CD4-positive, alpha-beta T cell (primary cell): ENCODE measurements at places on chromosomes 6 and 20.

DNA sequence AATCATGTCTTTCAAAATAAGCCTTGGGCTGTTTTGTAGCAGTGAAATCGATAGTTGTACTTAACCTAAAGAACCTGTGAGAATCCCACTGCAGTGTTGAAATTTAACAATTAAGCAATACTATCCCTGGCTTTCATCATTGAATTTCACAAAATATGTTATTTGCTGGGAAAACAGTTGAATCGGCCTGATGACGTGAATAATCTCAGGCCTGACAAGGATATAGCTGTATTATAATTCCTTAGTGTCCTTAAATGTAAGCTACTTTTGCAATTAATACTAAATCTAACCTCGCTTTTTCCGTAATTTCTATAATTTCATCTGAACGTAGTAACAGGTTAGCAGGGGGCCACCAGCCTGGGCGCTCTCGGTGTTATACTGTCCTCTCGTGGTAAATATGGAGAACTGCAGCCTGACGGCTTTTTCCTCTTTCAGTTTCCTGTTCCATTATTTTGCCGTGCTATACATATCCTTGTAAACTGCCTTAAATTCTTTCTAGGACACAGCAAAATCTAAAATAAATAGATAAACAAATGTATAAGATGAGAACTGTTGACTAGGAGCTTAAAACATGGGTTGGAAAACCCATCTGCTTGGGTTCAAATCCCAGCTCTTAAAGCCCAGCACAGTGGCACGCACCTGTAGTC, 24.0 kb downstream of the MTFR2 start:
- peak; percentile 54 for DNase-seq

DNA sequence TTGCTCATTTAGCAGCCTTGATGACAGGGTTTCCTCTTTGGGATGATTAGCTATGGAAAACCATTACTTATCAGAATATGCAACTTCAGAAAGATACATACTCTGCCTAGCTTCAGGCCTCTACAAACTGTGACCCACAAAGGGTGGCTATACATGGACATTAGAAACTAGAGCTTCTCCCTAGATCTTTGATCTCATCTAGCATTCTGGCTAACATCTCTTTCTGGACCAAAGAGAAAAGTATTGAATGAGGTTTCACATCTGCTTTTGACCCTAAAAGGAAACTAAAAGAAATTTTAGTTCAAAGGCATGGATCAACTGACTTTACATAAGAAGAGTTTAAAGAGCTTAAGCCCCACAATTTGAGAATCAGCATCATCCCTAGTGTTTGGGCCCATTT, 12.4 kb upstream of the HMGN3 start:
- no peak for DNase-seq

DNA sequence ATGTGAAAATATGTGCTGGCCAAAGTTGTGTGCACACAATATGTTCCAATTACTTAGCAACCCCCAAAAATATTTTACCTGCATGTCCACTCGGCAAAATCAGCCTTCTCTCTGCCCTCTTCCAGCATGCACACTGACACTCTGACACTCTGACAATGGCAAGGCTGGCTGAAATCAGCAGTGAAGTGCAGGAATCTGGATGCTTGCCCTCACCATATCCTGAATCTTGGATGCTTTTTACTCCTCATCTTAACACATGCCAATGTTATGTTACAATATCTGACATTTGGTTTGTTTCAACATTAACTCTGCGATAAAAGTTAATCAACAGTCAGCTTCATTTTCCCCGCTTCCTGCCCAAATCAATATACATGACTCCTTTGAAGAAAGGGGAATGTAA, 203.2 kb downstream of the COL9A1 start:
- DNase-seq, result no peak

DNA sequence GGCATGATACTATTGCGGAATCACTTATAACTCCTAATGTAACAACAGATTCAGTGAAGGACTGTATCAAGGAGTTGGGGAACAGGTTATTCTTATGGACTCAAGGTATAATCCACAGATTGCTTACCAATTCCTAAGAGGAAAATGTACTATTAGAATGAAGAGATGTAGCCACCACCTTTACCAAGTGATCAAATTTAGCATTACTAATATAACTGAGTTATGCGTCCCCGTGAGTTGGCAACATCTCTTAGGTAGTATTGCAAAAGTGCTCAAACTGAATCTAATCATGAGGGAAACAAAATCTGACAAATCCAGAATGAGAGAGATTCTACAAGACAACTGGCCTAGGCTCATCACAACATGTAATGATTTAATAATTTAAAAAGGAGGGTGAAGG, 777 bp upstream of the SNRNP48 start:
- DNase-seq, result no peak

- no peak for DNase-seq
Measured at GRCh38 chr6:77454386-77454785, 8.9 kb downstream of the HTR1B start.

DNA sequence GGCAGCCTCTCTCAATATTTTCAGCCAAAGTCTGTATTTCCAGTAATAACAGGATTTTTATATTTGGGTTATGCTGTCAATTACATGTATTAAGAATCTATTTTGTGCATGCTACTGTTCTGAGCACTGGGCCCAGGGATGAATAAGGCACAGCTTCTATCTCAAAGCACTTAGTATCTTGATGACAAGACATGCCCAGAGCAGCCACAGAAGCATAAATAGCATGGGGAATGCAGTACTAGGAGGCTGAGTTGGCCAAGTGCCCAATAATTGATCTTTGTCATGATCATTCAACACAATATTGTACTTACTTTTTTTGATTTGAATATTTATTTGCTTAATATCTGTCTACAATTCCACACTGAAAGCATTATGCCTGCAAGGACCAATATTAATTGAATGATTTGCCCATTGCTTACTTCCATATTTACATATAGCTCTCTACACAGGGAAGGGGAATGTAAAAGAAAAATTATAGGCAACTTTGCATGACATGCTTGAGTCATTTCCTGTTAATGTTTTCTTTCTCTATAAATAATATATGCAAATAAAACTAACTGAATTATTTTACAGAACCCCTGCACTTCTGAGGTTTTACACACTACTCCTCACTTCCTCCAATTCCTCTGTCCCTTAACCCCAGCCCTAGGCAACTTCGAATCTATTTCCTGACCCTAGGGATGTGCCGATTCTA, 298.9 kb upstream of the BMP2 start:
- DNase-seq, result no peak

- DNase-seq, result no peak
Measured at GRCh38 chr6:75090576-75090975, 115.3 kb downstream of the COL12A1 start.

DNA sequence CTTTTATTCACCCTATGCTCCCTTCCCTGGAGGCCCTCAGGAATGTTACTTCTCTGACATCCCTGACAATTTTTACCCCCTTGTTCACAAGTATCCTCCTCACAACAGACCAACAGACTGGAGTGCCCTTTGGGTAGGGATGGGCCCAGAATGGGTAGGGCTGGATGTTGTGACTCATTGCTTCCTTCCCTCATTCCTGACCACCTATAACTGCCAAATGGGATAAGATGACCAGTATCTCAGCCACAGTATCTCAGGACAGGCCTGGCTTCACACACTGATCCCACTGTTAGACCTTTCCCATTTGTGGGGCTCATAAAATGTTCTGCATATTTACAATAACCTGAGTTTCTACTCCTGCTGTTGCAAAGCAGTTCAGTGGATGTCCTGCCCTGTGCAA, 223.0 kb upstream of the LRFN2 start:
- no peak for DNase-seq

GRCh38 chr20:2273634-2274302, 22.0 kb upstream of the TGM3 start:
- no peak for DNase-seq

DNA sequence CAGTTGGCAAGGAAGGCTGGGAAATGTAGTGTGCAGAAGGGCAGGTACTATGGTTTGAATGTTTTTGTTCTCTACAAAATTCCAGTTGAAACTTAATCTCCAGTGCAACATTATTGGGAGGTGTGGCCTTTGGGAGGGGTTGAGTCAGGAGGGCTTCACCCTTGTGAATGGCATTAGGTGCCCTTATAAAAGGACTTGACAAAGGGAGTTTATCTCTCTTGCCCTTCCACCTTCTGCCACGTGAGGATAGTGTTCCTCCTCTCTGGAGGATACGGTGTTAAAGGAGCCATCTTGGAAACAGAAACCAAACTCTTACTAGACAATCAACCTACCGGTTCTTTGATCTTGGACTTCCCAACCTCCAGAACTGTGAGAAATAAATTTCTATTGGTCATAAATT, 82.2 kb upstream of the LRFN2 start:
- no peak for DNase-seq

DNA sequence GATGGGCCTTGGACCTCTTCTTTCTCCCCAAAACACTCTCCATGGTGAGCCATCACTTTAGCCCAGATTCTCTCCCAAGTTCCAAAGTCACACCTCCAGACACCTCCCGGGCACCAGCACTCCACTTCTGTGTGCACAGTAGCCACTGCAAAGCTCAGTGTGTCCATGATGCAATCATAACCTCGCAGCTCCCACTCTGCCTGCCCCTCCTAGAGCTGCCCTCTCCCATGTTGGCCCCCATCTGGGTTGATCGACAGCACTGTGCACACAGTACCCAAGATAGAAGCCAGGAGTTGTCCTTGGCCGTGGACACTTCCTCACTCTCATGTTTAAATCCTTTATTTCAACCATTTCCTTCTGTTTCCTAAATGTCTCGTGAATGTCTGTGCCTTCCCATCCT, 293.3 kb downstream of the PACRG start:
- DNase-seq, result no peak

DNA sequence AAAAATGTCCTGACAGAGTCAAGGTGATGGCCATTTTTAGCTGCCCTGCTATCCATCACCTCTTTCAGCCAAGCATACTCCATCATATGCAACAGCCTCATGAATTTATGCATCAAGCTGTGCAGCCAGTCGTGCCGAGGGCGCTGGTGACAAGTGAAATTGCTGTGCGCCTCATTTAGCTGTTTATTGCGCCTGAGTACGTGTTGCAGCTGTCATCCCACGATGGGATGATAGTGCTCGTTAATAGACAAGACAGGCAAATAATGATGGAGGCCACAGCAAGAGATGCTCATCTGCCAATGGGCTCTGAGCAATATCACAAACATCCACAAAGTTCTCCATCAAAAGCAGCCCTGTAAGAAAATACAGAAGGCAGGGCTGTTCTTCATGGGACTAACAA, 562.3 kb upstream of the POU3F2 start:
- no peak for DNase-seq

- DNase-seq, result no peak
Measured at GRCh38 chr6:12911427-12911826, 194.9 kb downstream of the PHACTR1 start.

DNA sequence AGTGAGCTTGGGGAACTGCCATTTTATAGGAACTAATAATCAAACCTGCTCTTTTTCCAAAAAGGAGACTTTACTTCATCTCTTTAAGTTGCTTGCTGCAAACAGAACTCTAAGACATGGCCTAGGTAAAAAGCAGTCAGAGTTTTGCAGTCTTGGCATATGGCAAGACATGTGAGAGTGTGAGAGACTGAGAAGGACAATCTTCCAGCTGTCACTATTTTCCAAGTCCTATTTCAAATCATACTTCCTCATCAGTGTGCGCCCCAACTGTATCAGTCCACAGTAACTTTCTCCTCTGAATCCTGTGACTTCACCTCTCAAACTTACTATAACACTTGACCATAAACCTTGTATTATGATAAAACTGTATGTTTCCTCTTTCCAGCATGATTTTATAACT, 10.4 kb downstream of the CALHM6 start:
- no peak for DNase-seq

DNA sequence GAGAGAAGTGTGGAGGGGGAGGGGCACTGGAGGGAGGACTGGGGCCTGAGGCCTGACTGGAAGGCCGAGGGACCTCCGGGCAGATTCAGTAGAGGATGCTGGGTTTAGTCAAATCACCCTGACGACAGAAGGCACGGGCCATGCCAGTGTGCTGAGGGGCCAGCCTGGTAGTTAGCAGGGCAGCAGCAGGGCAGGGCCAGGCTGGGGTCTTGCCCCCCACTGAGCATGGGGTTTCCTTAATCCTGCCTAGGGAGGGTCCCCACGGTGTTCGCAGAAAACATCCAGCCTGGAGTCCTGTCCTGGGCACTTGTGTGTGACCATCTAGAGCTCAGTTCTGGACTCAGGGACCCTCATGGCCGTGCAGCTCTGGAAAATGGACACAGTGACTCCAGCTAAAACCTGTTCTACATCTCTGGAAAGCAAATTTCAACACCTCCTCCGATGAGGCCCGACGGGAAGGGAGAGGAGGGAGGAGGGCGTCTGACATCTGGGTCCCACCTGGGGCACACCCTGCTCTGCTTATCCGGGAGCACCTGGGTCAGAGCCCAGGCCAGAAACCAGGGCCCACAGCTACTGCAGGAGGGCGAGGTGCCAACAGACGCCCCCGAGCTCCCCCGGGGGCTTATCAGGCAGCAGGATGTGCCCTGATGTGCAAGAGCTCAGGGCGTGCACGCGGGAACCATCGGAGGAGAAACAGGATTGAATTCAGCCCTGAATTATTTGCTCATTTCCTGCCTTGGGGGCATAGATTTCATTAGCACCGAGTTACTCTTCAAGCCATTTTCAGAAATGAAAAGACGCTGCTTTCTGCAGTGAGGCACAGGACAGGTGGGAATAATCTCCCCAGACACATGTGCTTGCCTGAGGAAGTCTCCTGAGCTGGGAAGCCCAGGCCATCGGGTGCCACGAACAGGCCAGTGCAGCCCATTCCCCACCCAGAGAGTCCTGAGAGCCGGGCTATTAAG, 78.0 kb upstream of the MPC1 start:
- DNase-seq, result no peak

DNA sequence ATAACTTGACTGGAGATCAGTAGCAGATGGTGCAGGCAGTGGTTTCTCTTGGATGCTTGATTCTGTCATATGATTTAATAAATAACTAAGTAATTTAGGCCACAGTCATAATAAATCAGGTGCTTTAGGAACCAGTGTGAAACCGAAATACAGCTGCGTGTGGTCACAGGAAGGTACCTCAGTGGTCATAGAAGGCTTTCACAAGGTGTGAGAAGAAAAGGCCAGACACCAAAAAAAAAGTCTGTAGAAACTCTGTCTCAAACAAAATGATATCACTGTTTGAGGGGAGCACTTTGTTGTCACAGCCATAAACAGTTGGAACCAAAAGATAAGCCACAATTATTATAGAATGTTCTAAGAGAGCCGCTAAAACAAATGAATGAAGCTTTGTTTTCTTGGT, 56.5 kb downstream of the ARMC2 start:
- DNase-seq, result no peak

- DNase-seq, result no peak
Measured at GRCh38 chr20:41734506-41734945, 116.3 kb upstream of the CHD6 start.

DNA sequence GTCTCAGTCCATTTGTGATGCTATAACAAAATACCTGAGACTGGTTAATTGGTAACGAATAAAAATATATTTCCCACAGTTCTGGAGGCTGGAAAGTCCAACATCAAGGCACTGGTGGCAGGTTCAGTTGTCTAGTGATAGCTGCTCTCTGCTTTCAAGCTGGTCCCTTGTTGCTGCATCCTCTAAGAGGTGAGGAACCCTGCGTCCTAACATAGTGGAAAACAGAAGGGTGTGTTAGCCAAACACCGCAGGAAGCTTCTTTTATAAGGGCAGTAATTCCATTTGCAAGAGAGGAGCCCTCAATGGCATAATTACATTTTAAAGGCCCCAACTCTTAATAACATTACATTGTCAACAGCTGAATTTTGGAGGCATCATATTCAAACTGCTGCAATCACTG, 372.7 kb downstream of the ADGRB3 start:
- DNase-seq, result no peak
